ENCODE measurements at places on chromosomes 12 and 14. TPM values are rescaled to one million over a fixed set of nuclear protein-coding genes. Genes with fewer than 3 reads are reported as not detected.

The SERPINA9 gene
- total RNA-seq = not detected

The GPR132 gene
- 3.0 TPM for total RNA-seq

The TBX3 gene
- total RNA-seq = 33.5 TPM

The HELB gene
- 5.3 TPM for total RNA-seq

DNA sequence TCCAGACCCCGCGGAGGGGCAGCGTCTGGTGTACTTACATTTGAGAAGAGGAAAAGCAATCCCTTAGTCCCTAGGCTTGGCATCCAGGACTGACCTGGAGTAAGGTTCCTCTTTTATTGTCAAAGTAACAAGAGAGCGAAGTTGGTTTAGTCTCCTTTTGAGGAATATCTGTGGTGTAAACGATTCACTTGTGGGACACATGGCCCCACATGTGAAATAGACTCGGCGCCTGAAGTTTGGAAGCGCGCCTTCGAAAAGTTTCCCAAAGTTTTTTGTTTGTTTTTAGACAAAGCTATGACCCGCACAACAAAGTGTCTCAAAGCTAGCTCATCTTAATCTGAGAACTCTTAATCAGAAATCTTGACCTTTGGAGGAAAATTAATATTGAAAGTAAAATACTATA lies 744 bp downstream of the STYX start:
- DNase-seq = no peak

DNA sequence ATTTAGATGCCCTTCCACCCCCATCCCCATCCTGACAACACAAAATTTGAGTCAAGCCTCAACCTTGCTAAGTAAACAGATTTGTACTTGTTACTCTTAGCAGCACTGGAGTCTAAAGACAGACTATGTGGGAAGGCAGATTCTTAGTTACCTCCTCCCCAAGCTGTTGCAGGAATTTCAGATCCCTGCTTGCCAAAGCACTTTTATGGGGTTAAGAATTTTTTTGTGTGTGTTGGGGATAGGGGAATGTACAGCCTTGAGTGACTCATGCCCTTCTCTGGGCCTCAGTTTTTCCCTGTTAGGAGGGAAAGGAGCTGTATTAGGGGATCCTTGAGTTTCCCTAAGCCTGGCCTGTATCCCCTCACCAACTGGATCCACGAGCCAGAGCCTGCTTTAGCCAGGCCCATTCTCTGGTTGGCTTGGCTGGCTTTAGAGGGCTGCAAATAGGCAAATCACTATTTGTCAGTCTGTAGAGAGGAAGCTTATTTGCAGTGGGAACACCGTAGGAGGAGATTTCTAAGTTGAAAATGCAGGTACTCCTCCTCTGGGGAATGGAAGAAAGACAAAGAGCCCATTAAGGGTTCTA lies 27.7 kb upstream of the RNU6-8 start:
- no peak for DNase-seq

All from upper lobe of left lung (tissue), 6 donors.